ENCODE measurements at places on chromosomes 6 and 20.

DNA sequence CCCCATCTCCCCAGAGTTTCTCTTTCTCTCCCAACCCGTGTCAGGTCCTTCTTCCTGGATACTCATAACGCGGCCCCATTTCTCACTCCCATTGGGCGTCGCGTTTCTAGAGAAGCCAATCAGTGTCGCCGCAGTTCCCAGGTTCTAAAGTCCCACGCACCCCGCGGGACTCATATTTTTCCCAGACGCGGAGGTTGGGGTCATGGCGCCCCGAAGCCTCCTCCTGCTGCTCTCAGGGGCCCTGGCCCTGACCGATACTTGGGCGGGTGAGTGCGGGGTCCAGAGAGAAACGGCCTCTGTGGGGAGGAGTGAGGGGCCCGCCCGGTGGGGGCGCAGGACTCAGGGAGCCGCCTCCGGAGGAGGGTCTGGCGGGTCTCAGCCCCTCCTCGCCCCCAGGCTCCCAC, at the start of gene HLA-F:
Gene HLA-F, plus strand, starts transcription at position 173 of the 404 bp plus-strand sequence. Its CDS starts 30 bp downstream, at position 203.
- DNase-seq: peak; percentile 77

DNA sequence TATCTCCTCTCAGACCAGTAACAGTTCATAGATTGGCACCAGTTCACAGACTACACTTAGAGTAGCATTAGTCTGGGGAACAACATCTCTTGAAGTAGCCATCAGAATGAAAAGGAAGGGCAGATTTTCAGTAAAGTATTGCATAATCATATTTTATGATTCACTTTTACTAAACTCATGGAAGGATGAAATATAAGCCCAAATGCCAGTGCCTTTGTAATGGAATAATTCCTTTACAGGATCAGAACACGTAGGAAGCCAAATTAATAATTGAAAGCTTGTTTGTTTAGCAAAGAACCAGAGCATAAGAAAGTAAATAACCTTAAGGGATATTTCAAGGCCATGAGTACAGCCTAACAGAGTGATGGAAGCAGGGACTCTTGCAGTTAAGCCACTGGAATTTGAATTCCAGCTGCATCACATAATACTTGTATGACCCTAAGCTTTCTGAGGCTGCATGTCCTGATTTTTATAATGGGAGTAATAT, 11.4 kb upstream of the LOC128125822 start:
- DNase-seq: no peak

GRCh38 chr6:128963561-128963960, 80.6 kb downstream of the LAMA2 start:
- no peak for DNase-seq

DNA sequence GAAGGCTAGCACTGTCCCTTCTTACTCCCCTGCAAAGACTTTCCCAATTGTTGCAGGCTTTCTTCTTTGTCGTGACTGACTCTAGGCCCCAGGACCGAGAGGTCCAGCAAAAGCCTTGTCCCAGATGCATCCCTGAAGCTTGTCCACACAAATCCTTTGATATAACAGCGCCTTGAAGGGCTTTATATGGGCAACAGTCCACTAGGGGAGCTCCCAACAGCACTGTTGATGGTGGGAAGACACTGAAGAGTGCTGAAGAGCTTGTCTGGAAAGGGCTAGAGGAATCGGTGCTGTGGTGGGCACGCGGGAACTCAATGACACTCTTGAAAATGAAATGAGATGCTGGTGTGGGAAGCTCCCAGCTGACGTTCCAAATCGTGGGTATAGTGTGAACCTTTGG, 316.1 kb upstream of the CDH4 start:
- no peak for DNase-seq

- DNase-seq: no peak
Measured at GRCh38 chr20:62831361-62831788, 14.5 kb downstream of the COL9A3 start.

- no peak for DNase-seq
Measured at GRCh38 chr6:137745321-137745720, 121.7 kb upstream of the TNFAIP3 start.

DNA sequence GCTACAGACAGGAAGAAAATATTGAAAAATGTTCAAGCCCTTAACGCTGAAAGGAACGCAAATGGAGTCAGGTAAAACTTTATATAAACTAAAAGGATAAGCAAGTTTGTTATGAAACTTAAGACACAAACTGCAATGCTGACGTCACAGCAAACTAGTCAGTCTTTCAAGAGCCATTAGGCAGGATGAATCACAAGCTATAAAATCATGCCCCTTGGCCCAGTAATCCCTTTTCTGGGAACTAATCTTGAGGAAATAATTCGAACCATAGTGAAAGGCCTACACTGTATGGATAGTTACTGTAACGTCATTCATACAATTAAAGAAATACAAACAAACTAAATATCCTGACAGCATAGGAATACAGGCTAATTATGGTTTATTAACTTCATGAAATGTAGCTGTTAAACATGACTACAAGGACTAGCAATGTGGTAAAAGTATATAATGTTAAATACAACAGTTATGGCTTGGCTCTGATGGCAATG, 42.7 kb upstream of the HINT3 start:
- DNase-seq: no peak

- DNase-seq: no peak
Measured at GRCh38 chr6:8130399-8130798, 28.1 kb upstream of the EEF1E1 start.

DNA sequence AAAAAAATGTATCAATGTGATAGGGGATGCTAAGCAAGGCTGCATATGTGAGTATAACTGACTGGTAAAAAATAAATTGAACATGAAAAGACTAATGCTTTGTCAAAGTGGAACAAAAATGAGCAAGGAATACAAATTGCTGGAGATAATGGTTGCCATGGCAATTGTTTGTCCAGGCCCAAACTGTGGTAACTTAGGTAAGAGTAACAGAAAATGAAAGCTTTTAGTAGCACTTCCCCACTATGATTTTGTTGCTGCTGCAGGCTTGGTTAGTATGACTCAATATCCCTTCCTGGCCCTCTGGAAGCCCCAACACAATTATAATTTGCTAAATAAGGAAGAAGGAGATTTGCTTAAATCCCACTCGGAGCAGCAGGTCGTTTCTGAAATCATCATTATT, 577.1 kb downstream of the DOK5 start:
- DNase-seq: no peak

DNA sequence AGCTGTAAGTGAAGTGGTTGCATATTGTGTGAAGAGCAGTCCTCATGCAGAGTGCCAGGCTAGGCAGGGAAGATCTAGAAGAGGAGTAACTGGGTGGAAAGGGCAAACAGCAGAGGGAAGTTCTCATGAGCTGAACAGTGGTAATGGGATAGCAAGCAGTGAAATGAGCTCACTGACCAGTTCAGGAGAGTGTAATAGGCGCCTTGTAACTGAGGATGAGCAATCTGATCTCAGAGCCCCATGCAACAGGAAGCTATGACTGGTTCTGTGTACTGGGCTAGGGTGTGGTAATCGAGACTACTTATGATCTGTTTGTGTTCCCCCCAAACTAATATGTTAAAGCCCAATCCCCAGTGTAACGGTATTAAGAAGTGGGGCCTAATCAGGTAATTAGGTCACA, 98.6 kb downstream of the RFX6 start:
- DNase-seq: no peak

DNA sequence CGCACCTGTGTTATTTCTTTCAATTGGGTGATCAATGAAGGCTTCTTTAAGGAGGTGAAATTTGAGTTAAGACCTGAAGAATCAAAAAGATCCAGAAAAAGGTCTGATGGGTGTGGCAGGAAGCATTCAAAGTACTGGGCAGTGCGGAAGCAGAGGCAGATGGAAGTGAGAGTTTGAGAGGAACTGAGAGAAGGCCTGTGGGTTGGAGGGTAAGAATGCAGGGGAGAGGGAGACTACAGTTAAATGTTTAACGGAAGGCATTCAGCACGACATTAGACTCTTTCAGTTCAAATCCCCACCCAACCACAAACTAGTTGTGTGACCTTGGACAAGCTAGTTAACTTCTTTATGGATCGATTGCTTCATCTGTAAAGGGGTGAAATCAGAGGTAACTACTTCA, 50.5 kb upstream of the GCM1 start:
- no peak for DNase-seq

- peak; percentile 72 for DNase-seq
Measured at GRCh38 chr20:37384683-37385174, 38.8 kb downstream of the SRC start.

DNA sequence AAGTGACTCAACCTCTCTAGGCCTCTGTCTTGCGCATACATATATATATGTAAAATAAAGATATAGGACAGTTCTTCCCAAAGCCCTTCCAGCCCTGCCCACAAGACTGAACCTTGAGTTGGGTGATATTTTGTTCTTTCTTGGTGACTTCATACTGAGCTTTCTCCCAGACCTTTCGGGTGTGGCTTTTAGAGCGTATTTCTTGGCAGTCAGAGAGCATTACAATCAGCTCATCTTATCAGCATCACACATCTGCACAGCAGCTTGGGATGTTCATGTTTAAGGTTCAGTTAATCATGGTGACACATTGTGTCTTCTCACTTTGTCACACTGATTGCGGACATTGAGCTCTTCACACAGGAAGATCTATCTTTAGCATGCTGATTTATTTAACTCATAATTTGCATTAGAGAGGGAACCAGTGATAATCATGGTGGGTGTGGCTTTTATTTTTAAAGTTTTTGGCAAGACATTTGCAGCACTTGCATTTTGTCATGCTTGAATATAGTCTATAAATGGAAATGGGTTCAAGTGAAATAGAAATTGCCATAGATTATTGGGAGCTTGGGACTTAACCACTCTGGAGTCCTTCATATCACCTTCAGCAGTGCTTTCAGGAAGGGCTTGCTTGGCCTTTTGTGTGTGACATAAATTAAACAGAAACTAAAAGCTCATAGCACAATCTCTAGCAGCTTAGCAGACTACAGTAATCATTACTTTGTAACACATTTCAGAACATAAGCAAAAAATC, 8.3 kb downstream of the KIF3B start:
- DNase-seq: peak; percentile 3

DNA sequence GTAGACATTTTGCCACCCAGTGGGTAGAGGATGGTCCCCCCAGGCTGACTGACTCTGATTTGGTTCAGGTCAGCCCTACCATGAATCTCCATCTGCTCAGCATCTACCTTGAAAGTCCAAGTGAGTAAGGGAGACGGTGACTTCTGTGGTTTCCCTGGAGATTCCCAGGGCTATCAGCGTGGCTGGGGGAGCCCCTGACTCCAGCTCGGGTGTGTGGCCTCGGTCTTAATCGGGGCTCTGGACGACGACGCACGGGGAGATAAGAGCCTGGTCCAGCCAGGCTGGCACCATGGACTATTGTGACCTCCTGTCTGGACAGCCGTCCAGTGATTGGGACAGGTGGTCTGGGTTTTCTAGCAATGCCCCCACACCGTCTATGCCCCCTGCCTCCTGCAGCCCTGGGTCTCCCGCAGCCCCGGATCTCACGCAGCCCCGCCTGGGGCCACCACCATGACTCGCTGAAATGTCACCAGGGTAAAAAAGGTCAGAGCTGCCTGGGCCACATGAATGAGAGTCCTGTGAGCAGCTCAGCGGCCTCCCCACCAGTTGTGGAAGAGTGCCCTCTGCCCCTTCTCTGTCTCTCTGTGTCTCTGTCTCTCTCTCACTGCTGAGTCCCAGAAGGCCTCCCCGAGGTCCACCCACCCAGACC, 47.1 kb upstream of the GATA5 start:
- no peak for DNase-seq

DNA sequence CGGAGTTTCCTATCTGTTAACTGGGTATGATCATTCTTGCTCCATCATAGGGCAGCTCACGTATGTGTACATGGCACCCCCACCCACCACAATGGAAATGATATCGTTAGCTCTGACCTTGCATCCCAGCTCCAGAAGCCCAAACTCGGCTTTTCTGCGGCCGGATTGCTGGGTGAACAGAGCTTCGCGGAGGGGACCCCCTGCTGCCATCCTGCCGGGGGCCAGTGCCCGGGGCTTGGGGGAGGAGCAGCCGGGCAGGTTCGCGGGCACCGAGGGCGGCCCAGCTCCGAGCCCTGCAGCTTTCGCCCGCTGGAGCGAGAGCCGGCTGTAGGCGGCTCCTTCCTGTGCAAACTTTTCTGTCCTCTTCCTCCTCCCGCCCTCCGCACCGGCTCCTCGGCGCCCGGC, 24.9 kb upstream of the FUCA2 start:
- peak; percentile 49 for DNase-seq

GRCh38 chr20:22578221-22579118, 5.9 kb downstream of the FOXA2 start:
- DNase-seq: no peak

DNA sequence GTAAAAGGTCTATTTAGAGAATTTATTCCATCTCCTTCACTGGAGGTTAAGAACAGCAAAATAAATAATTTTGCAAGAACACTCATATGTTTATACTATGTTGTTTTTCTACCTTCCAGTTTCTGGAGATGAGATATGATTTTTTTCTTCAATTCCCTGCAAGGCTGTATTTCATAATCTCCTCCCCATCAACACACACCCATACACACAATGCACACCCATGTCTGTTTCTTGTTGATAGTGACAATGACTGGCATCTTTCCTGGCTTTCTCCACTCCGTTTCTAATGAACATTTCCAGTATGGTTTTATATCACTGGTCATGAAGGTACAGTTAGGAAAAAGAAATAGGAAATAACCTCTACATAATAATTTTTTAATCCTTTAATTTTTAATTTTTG, 202.1 kb downstream of the ARHGAP18 start:
- no peak for DNase-seq

DNA sequence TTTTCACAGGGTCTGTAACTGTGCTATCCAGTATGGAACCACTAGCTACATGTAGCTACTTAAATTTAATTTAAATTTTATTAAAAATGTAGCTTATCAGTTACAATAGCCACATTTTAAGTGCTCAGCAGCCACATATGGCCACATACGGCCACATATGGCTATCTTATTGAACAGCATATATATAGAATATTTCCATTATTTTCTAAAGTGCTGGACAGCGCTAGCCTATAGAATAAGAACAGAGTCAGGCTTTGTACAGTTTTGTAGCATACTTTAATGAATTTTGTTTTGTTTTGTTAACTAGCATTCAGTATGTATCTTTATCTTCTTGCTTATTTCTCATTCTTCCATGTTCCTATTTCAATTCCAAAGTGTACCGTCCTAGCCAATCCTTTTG, 118.4 kb downstream of the JAG1 start:
- no peak for DNase-seq

Measured in activated effector memory CD4-positive, alpha-beta T cell treated with Interleukin-2 at 50 U/mL for 16 hours (primary cell).